ENCODE measurements at places on chromosomes 5 and 9.

DNA sequence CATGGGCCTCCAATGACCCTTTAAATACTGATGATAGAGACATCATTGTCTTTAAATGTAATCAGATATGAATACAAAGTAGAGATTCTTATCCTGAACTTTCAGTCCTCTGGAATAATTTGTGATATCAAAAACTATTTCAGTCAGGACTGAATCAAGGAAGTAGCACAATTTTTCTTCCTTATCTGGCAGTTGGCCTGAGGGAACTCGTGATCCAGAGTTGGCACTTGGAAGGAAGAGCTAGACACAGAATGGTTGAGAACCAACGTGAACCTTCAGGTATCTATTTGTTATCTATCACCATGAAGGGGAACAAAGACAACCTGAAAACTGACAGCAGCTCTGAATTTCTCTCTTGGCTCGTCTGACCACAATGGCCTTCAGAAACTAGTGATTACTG is 269.3 kb downstream of the PRDM9 start:
- no peak for DNase-seq

DNA sequence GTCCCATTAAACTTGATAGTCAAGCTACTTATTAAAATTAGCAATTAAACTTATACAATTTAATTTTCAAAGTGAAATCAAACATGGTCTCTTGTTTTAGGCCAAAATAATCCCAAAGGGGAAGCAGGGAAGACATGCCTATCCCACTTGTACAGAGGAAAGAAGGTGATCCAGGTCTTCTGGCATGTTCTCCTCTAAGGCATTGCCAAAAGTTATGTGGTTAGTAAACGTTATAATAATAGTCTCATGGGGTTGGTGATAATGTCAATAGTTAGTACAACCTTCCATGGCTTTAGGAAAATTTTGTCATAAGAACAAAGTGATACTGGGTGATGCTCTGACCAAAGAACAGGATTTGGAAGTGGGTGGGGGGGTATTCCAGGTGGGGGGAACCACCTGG is 52.8 kb downstream of the ROR2 start:
- no peak for DNase-seq

GRCh38 chr5:149413477-149414210 is 34.6 kb upstream of the IL17B start:
- DNase-seq = no peak

GRCh38 chr9:135503371-135504261 is 3.1 kb downstream of the MRPS2 start:
- DNase-seq = no peak

DNA sequence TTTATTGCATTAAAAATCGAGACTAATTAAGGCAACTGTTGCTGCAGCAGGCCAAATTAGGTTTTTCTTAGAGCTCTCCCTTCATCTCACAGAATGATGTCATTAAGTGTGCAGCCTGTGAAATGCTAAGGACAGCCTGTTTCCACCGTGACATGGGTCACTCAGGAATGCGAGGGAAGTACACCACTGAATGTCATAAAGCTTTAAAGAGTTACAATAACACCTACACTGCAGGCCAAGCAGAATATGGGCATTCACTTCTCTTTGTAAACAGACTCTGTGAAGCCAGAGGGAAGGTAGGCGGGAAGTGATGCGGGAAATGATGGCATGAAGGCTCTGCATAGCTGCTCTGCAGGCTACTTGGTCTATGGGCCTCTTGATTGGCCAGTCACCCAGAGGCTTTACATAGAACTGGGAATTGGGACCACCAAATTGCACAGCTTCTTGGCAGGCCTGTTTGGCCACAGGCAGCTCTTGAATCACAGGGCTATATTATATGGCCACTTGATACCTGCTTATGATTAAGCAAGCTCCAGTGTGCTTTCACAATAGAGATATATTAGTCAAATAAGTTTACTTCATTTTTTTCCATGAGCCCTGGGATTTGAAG is 28.4 kb upstream of the AOPEP start:
- no peak for DNase-seq

DNA sequence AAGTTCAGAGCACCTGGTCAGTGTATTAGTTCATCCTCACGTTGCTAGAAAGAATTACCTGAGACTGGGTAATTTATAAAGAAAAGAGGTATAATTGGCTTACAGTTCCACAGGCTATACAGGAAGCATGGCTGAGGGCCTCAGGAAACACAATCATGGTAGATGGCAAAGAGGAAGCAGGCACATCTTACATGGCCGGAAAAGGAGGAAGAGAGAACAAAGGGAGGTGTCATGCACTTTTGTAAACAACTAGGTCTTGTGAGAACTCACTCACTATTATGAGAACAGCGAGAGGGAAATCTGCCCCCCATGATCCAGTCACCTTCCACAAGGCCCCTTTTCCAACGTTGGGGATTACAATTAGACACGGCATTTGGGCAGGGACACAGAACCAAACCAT is 28.8 kb upstream of the CAVIN4 start:
- DNase-seq = no peak

- DNase-seq = no peak
Observed at GRCh38 chr5:38871058-38871605, 25.3 kb downstream of the OSMR start.

DNA sequence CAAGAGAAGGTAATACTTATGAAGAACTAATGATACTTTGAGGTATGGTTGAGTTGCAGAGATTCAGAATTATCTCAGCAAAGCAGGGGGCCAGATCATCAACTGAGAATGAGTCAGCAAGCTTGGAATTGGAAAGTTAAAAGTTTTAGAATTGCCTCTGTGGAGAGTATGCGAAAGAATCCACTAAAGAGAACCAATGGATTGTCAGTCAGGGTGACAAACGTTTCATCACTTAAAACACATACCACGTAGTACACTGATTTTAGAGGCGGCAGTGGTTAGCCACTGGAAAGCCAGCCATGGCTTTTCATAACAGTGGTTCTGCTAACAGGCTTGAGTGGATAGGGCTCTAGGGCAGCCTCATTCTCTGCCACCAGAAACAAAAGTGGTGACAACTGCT is 30.7 kb downstream of the AOPEP start:
- no peak for DNase-seq

GRCh38 chr5:173010547-173011464 is 27.2 kb downstream of the ATP6V0E1 start:
- DNase-seq = no peak

GRCh38 chr5:153658606-153659005 is 168.1 kb downstream of the GRIA1 start:
- no peak for DNase-seq

GRCh38 chr9:18531136-18532065 is 57.4 kb downstream of the ADAMTSL1 start:
- no peak for DNase-seq

GRCh38 chr9:130266236-130267098 is 907 bp downstream of the HMCN2 start:
- no peak for DNase-seq

- DNase-seq = no peak
Observed at GRCh38 chr9:133163504-133164172, at the start of gene GBGT1. Gene GBGT1, minus strand, starts transcription at chr9:133163914. Its CDS starts 1,502 bp downstream, at chr9:133162412.

DNA sequence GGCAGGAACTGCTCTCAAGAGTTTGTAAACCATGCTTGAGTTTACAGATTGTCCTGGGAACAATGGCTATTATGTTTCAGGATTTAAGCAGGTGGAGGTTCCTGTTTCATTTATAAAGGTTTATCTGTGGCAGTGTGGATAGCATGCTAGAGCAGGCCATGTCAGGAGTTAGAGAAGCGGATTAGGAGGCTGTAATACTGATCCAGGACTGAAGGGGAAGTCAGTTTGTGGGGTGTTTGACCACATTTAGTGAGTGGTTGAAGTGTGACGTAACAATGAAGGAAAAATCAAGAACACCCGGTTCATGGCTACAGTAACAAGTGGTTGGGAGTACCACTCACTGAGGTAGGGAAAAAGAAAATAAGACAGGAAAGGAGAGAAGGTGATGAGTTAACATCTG is 299.0 kb downstream of the TLR4 start:
- no peak for DNase-seq

GRCh38 chr5:14342306-14342705 is 199.2 kb downstream of the TRIO start:
- no peak for DNase-seq

DNA sequence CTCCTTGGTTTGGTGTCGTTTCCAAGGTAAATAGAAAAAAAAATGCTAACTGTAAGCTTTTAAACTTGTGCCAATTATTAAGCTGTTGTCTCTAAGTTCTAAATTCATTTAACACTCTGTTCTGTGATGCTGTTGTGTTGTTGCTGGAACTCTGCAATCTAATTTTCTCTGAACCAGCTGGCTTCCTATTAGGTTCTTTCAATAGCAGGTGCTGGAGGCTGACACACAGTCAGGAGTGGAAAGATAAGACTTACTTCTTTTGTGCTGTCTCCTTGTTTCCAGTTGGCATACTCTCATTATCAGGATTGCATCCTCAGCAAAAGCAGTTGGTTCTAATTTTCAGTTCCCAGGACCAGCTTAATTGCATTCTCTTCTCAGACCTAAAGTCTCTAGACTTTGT is 1252.6 kb upstream of the NUDT12 start:
- DNase-seq = no peak

GRCh38 chr5:26026044-26026443 is 1012.3 kb downstream of the CDH9 start:
- no peak for DNase-seq

- DNase-seq = no peak
Observed at GRCh38 chr5:83711982-83712601, 8.6 kb downstream of the HAPLN1 start.

DNA sequence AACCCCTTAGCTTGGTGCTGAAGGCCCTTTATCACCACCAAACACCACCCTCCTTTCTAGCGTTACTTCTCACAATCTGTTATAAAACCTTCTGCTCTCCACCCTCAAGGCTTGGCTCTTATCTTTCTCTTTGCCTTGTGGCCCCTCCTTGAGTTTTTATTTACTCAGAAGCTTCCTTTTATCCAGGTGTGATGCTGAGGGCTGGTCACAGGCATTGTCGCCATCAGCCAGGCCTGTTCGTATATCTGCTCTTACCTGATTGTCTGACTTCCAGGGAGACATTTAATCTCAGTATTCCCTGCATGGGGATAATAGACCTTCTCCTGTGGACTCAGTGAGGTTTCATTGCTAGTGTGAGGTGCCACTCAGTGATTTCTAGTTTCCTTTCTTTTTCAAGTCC is 34.2 kb downstream of the MEGF10 start:
- DNase-seq = no peak

DNA sequence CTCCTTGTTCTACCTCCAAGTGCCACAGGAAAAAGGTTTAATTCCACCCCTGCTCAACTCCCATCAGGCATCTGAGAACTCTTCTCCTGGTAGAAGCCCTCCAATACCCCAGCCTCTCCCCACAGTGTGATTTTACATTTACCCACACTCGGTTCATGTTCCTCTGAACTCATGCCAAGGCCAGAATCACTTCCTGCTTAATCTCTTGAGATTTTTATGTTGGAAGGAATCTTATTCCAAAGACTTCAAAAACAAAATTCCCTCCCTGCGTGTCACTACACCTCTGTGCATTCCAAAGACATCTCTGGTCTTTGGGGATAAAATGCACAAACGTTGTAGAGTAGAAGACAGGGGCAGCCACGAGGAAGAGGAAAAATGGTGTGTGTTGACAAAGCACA is 186.8 kb downstream of the ACTL7B start:
- DNase-seq = no peak

DNA sequence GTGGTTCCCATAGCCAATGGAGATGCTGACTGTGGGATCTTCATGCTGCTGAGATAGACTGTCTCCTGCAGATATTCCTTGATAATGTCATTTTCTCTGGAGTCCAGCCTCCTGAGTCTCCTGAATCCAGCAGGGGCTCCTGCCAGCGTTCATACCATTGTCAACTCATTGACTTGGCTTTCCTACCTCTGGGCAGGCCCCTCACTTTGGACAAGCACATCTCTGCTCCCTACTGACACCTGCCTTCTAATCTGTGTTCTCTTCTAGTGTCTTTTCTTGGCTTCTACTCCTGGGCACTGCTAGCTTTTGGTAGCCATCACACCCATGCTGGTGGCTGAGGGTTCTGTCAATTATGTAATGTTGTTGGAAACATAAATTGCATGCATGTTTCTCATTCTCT is 138.0 kb downstream of the ADCY2 start:
- DNase-seq = no peak

DNA sequence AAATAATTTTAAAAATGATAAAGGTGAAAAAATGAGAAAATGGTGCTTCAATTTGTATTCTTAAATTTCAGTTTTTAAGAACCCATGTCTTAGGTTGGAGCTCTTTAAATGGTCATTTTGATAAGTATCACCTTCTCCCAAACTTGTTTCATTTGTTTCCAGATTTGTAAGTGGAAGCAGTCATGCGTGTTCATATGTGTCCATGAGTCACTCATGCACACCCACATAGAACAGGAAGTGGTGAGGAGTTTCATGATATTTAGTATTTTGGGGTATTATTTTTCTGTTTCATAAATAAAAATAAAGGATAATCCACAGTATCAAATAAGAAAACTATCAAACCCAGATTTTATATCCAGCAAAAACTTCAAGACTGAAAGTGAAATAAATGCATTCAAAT is 570.4 kb upstream of the ST8SIA4 start:
- no peak for DNase-seq

DNA sequence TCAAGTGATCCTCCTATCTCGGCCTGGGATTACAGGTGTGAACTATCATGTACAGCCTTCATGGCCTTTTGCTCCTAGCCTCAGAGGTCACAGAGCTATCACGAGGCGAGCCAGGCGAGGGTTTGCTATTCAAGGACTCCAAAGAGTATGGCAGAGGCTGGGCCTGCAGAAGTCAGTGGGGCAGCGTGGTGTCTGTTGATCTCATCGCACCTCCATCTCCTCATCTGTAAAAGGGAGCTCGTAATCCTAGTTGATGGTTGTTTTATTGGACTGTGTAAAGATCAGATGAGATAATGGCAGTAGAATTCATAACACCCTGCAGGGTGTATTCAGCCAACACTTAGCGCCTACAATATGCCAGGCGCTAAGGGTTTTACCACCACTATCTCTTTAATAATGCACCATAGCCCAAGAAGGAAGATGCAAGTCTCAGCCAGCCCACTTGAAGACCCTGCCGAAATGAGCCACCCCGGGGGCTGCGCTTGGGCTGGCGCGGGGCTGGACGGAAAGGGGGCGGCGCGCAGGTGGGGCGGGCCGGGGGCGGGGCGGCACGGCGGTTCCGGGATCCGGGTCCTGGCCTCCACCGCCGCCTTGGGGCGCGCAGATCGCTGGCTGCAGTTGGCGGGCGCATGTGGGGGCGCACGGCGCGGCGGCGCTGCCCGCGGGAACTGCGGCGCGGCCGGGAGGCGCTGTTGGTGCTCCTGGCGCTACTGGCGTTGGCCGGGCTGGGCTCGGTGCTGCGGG is at the start of gene GALNT12:
Gene GALNT12 (plus strand): TSS at position 601 of the 744 bp plus-strand sequence. CDS start 29 bp downstream, at position 630.
- DNase-seq = no peak

DNA sequence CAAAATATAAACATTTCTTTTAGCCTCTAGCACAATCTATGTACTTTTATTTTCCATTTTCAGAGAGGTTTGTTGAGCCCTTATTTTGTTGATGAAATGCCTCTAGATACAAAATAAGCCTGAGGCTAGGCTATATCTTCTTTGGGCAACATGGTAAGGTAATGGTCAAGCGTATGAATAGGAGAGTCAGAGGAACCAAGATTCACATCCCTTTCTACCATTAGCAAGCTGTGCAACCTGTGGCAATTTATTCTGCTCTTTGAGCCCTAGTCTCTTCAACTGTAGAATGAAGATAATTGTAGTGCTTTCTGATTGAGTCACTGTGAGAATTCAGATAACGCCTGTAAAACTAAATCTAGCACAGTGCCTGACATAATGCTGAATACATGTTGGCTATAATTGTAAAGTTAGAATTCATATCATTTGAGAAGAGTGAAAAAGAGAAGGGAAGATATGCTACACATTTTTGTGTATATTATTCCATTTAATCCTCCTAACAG is 412.5 kb downstream of the CCDC171 start:
- no peak for DNase-seq
